Central memory CD4-positive, alpha-beta T cell (primary cell): ENCODE measurements at places on chromosomes 16 and 17.

- DNase-seq = no peak
Observed at GRCh38 chr17:19005137-19005773, 691 bp upstream of the FAM83G start.

GRCh38 chr16:100989-101388, 23.0 kb downstream of the MPG start:
- no peak for DNase-seq

GRCh38 chr17:64411999-64412771, 21.5 kb upstream of the PECAM1 start:
- DNase-seq = no peak

DNA sequence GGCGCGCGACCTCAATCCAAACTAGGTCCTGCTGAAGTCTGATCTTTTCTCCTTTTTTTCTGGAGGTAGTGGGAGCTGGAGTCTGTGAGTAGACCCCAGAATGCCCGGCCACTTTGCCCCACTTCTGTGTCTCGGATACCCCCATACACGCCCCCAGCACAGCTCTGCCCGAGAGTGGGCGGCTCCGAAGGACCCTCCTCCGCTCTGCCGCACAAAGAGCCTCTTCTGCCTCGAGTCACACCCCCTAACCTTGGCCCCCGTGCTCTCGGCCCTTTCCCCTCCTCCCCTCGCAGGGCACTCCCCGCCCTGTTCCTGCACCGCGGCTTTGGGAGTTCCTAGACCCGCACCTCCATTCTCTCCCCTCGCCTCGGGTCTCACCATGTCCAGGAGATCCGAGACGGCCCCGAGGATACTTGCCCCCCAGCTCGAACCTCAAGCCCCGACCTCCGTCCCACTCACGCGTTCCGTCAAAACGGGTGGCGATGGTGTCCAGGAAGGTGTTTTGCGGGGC, 476 bp downstream of the KCNH4 start:
- no peak for DNase-seq

DNA sequence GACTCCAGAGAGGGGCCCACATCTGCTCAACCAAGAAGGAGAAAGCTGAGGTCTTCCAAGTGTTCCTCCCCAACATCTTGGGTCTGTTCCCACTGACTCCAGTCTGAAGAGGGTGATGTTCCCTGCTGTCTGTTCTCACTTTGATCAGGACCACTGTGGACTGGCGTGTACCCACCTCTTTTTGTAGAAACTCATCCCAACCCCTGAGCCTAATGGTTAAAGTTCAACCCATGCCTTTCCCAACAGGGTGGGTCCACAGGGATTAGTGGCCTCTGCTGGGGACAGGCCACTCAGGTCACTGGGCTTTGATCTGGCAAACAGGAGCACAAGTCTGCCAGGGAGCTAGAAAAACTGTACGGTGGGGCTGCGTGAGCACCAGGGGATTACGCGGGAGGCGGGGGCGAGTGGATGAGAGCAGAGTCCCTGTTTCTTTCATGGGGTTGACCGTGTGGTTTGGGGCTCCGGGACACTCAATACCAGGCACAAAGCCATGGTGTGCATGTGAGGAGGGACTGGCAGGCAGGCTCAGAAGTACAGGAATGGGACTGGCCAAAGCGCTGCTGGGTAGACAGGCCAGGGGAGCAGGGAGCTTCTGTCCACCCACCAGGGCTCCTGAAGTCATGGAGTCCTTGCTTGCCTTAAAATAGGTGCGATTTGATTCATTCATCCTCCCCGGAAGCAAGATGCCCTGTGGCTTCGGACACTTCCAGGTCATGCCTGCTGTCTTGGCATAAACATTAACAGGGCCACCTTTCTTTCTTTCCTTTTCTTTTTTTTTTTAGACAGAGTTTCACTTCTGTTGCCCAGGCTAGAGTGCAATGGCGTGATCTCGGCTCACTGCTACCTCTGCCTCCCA, at the start of gene CA5A:
TSS of gene CA5A (minus strand) at position 155 of the 856 bp plus-strand sequence. CDS start at position 76, 79 bp downstream.
- no peak for DNase-seq

- DNase-seq = peak; percentile 99
Observed at GRCh38 chr16:15888072-15888976, at the start of gene CEP20. CEP20 (minus strand) TSS chr16:15888603; CDS start chr16:15888585, 18 bp downstream.

DNA sequence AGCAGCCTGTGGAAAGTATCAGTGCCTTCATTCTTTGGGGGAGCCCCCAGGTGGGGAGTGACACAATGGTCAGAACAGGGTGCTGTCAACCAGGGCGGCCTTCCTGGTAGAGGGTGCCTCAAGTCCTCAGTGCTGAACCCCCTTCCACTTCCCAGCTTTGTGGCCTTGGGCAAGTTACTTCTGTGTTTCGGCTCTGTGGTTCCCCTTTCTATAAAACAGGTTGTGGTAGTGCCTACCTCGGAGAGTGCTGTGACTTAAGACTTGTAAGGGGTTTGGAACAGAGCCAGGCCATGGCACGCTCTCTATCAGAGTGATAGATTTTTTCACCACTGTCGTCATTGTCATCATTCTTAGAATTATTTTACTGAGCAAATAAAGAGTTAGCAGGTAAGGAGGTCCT, 141.1 kb downstream of the CCDC182 start:
- peak; percentile 80 for DNase-seq

DNA sequence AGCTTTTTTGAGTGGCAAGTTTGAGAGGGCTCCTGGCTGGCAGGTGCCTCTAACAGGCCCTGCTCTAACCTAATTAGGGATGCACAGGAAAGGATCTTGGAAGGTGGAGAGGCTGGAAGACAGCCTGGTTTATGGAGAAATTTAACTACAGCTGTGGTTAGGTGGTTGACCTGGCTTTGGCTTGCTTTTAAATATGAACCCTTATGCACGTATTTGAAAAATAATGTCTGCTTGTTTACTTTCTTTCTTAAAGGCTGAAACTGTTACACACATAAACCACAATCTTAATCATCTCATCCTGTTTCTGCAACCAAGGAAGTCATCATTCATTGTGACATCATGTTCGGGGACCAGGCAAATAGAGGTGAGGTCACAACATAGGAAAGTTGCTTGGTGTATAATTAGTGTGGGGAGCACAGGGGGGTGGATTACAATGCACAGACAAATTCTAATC, 23.1 kb upstream of the DHRS13 start:
- peak; percentile 90 for DNase-seq

GRCh38 chr17:45006927-45007461, 38.9 kb upstream of the C1QL1 start:
- no peak for DNase-seq

DNA sequence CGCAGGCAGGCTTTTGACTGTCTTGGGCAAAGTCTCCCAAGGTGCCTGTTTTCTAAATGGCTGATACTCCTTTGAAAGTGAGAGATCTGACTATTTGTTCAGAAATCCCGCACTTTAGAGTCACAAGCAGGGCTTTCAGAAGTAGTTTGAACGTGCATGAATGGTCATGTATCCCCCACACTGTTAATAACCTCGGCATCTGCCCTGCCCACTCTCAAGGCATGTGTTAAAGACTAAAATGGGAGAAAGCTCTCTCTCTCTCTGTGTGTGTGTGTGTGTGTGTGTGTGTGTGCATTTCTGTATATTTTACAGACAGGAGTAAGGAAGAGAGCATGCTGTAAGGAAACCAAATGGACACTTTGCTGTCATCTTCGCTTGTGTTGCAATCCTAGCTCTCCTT, 163.7 kb downstream of the MAF start:
- DNase-seq = no peak

GRCh38 chr17:28216528-28216927, 102.5 kb upstream of the TMEM97 start:
- no peak for DNase-seq

GRCh38 chr16:56870276-56870888, 5.4 kb downstream of the SLC12A3 start:
- DNase-seq = no peak

- no peak for DNase-seq
Observed at GRCh38 chr17:16938031-16938430, 33.9 kb downstream of the TNFRSF13B start.

GRCh38 chr16:78640886-78641285, 541.4 kb downstream of the WWOX start:
- DNase-seq = no peak

DNA sequence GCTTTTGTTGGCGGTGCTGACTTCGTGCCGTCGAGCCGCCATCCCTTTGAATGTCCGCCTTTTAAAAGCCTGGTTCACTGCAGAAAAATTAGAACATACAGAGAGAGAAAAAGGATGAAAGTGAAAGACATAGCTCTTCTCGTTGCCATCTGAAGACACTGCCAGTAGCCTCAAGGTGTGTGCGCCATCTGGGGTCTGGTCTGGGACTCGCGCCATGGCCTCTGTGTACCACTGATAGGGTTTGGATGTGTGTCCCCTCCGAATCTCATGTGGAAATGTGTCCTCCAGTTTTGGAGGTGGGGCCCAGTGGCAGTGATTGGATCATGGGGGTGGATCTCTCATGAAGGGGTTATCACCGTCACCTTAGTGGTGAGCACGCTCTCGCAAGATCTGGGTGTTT, 15.5 kb downstream of the GSE1 start:
- no peak for DNase-seq

DNA sequence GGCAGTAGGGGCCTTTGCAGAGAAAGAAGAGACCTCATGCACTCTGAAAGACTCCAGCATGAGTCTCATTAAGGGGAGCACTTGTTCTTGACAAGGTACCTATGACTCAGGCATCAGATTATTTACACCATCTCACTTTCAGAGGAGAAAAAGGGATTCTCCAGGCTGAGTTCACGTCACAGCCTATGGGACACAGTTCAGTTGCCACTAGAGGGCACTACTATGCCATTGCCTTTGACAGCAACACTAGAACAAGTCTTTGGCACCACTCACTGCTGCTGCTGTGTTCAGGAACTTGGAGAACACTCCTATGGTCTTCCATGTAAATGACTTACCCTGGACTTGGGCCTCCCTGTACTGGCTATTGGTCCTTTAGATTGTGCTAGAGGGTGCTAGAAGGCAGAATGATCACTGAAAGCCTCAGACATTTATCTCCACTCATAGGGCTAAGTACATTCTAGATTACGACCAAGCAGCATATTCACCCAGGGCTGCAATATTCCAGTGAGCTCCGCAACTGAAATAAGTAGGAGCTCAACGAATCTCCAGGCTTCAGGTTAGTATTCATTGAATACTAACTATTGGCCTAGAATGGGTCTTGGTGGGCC, 225.1 kb upstream of the CA10 start:
- no peak for DNase-seq

GRCh38 chr16:1390239-1390779, 24.2 kb downstream of the UNKL start:
- DNase-seq = no peak
